Forelimb muscle (tissue), 1 donor: ENCODE measurements at places on chromosomes 13 and 19. TPM values are rescaled to one million over a fixed set of nuclear protein-coding genes. Genes with fewer than 3 reads are reported as not detected.

POU2F2 gene
- polyA plus RNA-seq = 1.3 TPM

GPR183 gene
- 3.2 TPM for polyA plus RNA-seq

TMPRSS9 gene
- 0.38 TPM for polyA plus RNA-seq

SLITRK1 gene
- 0.09 TPM for polyA plus RNA-seq

FUT3 gene
- polyA plus RNA-seq = 0.25 TPM

KIR2DL4 gene
- polyA plus RNA-seq = not detected

ZNF98 gene
- polyA plus RNA-seq = 0.76 TPM

MUC16 gene
- polyA plus RNA-seq = not detected

ZNF714 gene
- 11.6 TPM for polyA plus RNA-seq

ZNF470 gene
- polyA plus RNA-seq = 4.6 TPM

LILRB1 gene
- 1.1 TPM for polyA plus RNA-seq

TSHZ3 gene
- 15.2 TPM for polyA plus RNA-seq
